ENCODE measurements at places on chromosomes 3 and 15.

GRCh38 chr3:192467230-192468140, 259.9 kb downstream of the FGF12 start:
- DNase-seq: peak; percentile 4

DNA sequence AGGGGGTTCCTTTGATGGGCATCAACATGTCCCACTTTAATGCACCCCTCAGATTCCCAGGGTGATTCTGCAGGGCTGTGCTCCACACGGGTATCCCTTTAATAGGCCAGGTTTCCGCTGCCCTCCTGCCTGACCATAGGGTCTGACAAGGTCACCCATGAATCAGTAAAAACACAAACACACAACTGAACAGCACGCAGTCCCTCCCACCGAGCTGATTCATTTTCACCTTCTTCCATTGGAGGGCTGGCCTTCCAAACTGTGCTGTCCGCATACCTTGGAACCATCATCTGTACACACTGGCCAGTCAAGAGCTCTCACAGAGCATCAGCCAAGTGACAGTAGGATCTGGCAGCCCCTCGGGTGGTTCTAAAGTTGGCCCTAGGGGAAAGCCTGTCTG, 93.7 kb downstream of the FBLN2 start:
- DNase-seq: no peak

DNA sequence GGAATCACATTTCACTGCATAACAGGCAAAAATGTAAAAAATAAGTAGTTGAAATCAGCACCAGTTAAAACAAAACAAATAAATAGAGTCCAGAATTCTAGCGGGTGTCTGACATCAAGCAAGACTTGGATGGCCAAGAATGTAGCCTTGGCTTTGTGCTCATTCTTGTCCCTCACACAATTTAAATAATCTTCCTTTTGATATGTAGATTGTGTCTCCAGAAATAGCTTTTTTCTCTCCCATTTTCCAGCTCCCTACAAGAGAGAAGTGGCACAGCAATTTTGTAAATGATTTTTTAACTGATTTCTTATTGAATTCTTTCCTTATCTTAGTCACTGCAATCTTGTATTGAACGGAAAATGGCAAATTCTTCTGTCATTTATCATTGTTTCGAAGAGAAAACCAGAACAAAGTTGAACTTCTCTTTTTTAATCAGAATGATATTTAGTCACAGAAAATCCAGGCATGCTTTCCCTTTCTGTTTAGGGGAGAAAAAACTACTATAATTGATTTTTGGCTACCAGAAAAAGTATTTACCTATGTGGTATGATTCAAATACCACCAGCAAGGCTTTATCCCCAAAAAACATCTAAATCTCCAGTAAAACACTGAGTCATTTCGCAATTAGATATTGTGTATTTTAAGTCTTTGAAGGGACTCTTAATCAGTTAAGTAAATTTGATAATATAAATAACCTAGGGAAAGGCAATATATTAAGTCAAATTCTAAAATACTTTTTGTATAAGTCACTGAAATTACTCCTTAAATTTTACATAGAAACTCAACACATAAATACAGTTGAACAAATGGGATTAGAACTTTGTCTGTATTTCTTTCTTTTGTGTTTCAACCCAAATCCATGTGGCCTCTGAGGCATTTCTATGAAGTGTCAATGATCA, 481.7 kb downstream of the GBE1 start:
- no peak for DNase-seq

DNA sequence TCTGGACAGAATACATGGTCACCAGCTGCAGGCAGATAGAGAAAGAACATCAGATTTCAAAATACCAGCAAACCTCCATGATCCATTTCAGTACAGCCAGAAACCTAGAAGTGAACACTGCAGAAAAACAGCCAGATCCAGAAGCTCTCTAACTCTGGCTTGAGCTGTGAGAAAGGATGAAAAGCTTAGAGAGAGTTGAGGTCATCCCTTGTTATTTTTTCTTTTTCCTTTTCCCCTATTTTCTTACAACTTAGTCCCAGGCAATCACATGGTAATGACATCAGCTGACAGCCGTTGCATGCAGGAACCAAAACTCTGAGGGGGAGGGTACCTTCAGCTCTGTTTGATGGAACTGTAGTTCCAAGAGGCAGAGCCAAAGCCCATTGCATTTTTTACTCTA, 113.2 kb downstream of the TCF12 start:
- no peak for DNase-seq

- no peak for DNase-seq
Measured at GRCh38 chr15:93476491-93477177, 387.6 kb upstream of the RGMA start.

- DNase-seq: no peak
Measured at GRCh38 chr15:99202176-99202552, 47.2 kb downstream of the TTC23 start.

All from stimulated activated CD8-positive, alpha-beta memory T cell treated with anti-CD3 and anti-CD28 coated beads, Interleukin-2, amount 100 ng/mL, for 48 hours (primary cell).